ENCODE measurements at places on chromosomes 11 and 22.

DNA sequence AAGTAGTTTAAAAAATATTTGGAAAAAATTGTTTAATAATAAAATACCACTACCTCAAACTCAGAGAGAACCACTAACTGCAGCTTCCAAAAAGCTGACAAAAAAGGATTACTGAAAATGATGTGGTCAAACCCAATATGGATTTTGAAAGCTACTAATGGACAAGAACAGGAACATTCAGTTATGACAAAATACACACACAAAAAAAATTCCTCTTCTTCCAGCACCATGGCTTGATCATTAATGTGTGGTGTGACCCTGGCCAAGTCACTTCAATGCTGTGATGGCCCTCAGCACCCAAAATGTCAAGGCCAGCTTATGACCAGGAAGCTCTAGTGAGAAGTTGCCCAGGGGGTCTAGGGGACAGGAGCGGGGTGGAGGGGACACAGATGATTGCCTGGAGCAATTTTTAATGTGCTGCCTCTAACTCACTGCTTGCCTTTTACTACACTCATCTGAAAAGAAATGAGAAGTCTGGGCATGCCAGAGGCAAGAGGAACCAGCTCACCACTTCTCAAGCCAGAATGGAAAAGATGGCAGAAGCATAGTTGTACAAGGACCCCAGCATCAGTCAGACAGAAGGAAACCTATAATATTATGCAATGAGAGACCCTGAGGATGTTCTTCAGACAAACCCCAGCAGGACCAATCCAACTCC is 2.2 kb downstream of the SMCO4 start:
- no peak for DNase-seq

DNA sequence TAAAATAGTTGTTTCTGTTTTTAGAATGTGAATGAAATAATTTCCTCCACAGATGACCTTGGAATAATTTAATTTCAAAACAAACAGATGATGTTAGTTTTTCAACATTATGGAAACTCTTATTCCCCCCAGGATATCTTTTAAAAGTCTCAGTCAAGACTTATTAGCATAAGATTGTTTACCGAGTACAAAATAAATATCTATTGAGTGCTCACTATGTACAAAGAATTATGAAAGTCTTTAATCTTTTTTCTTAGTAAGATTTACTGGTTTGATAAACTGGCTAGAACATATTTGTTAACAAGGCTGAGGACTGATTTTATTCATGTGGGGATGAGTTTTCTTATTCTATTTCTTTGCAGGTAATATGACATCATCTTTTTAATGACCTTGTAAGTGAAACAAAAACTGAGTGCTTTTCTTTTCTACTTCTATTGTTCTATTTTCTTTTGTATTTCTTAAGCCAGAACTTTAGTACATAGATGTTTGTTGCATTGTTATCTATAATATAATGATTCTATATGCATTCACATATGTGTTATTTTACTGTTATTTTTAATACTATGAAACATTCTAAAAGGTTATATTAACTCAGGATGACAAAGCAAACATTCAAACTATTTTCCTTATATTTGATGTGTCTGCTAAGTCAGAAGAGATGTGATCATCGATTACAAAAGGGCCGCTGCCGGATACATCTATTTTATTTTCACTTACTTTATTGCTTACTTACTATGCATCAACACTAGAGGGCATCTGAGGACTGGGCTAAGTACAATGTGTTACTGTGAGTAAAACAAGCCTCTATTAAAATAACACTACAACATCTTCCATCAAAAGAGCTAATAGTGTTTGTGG is 111.0 kb upstream of the ARHGAP42 start:
- peak; percentile 68 for DNase-seq

- no peak for DNase-seq
These were observed 694.6 kb downstream of the TBC1D22A start for GRCh38 chr22:47457021-47457420.

- no peak for DNase-seq
These were observed 54.9 kb downstream of the ZC3H12C start for GRCh38 chr11:110147962-110148709.

GRCh38 chr11:36390963-36391471 is 94.9 kb downstream of the PRR5L start:
- DNase-seq: no peak

All from cardiac muscle cell (in vitro differentiated cells and primary cell).